ENCODE measurements at places on chromosomes 4 and X.
A peak's percentile ranks its signal among the peaks of the same experiment; 100 is the strongest.

GRCh38 chr4:173246719-173247118 is 78.1 kb downstream of the GALNT7 start:
- no peak for DNase-seq

GRCh38 chr4:22743290-22743689 is 50.6 kb downstream of the GBA3 start:
- DNase-seq = no peak

GRCh38 chrX:110614596-110614995 is 181.0 kb downstream of the CHRDL1 start:
- no peak for DNase-seq

DNA sequence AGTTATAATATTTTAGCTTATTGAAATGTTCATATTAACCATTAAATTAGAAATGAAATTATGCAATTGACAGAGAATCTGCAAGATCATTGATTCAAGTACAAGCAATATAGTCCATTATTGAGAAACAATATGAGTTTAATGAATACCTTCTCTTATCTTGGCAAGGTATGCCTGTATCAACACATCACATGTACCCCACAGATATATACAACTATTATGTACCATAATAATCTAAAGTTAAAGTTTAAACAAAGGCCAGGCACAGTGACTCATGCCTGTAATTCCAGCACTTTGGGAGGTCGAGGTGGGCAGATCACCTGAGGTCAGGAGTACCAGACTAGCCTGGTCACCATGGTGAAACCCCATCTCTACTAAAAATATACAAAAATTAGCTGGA is 514.7 kb downstream of the PCDH7 start:
- no peak for DNase-seq

GRCh38 chr4:113645771-113646441 is 115.6 kb downstream of the CAMK2D start:
- DNase-seq = peak; percentile 48

DNA sequence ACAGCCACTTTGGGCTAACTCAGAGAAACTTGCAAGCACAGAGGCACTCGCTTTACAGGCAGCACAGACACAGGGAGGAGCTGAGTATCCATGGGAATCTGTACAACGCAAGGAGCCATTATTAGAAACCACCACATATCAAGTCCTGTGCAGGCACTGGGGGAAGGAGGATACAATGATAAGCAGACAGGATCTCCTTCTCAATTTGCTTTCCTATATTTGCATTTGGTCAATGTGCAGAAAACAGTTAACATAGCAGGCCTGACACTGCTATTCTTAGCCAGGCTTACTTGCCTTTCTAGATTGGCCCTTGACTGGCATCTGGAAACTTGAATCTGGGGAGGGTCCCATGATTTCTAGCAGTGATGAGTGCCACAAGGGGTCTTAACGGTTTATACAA is 65.8 kb downstream of the TEC start:
- DNase-seq = no peak

DNA sequence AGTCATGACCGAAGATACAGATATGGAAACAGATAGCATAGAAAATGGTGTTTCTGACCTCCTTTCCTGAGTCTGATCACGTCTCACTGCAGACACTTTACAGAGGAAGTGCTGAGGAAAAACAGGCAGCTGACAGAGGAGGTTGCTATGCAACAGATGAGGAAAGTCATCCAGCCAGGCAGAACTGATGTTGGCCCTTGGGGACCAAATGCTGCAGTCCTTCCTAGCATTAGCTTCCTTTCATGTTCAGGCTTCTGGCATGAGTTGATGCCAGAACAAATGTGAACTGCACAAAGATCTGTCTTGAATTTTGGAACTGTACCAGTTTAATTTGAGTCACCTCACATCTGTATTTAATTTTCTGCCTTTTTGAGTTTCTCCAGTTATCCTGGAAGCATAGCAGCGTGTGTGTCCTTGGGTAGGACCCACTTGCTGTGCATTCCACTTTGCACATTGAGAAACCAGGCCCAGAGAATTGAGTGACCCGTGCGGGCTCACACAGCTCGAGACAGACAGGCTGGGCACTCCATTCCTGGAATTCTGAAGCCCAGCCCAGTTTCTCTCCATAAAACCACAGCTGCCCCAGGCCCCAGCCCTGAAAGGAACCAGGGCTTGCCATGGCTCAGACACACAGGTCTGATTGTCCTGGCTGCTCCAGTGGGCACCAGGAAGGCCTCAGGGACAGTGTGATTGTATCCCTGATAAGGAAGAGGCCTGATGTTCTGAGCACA is 1.4 kb upstream of the MAGED1 start:
- peak; percentile 20 for DNase-seq

DNA sequence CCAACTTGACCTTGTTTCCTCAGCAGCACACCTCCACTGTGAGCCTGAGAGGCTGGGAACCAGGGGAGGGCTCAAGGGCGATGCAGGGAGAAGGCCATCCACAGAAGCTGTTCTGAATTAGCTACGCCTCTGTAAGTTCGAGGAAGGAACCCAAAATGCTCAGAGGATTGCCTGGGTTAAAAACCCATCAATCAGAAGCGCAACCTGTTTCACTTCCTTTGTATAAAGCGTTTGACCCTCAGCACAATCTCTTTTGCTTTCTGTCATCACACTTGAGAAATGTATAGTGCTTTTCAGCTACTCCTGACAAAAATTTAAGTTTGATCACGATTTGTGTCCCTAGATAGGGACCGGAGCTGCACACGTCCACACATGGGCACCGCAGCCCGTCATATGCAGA is 48.0 kb upstream of the MAP3K15 start:
- DNase-seq = no peak

- peak; percentile 80 for DNase-seq
Measured at GRCh38 chr4:76758290-76758882, 139.6 kb downstream of the SOWAHB start.

DNA sequence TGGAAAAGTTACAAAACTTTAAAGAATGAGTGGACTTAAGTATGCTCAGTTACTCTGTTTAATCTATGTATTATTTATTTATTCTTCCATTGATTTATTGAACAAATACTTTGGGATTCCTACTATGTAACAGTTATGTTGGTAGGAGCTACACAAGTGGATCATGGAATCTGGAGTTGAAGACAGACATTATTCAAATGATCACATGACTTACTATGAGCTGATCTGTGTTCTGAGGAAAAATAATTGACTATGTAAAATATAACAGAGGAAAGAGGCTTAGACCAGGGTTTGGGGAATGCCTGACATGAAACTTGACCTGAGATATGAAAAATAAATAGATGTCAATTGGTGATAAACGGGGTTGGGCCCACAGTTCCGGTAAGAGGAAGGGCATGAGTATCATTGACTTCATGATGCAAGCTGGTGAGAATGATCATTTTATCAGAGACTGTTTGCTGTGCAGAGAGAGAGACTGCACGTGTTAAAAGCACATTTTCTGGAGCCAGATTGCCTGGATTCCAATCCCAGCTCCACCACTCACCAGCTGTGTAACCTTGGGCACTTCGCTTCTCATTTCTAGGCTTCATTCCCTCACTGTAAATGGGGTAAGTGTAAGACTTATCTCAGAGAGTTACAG is 179.0 kb downstream of the SPCS3 start:
- peak; percentile 73 for DNase-seq

DNA sequence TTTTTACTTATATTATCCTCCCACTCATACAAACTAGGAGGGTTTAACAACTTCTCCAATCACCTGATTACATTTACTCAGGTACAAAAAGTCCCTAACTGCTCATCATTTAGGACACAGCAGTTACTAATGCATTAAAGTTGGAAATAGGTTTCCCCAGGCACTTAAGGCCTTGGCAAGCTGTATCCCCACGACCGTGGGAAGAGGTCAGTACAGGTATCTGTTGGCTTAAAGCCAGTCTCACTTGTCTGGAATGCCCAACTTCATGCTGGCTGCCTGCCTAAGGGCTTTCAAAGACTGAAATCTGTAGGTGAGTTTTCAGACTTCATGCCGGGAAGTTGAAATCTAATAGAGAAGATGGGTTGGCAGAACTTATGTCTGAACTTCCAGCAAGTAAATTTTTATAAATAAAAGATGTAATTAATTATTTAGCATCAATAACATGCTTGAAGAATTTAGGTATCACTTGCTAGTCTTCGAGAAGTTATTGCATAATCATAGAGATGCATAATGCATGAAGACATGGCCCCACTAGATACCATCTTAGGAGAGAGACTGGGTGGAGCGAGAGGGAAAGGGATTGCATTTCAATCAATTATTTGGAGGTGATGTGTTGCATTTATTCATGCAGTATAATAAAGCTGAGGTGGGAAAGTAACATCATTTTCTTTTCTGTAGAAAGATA is 54.2 kb downstream of the SCD5 start:
- DNase-seq = no peak

GRCh38 chrX:41823402-41823801 is 99.4 kb downstream of the GPR82 start:
- DNase-seq = no peak

DNA sequence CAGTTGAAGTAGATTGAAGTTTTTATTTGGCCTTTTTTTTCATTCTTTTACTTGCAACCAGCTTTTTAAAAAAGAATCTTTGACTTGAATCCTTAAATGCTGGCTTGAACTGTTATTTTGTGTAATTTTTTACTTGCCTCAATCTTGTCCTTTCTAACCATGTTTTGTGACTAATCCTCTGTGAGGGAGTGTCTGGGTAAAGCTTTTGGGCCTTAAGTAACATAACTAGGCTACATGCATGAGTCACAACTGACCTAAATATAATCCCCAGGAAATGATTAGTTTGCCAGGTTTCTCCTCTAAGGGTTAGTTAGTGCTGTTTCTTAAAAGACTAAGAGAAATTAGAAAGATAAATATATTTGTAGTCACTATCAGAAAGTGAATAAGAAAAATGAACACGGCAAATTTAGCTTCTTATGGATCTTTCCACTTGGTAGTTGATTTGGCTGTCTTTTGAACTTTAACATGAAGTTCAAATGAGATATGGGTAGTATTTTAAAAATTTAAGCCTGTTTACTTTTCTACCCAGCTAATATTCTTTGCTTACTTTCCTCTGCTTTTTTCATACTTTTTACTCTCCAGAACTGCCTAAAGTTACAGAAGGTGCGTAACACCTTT is 13.0 kb downstream of the EXOC1 start:
- DNase-seq = peak; percentile 82

GRCh38 chr4:18021470-18021719 is 160 bp downstream of the LCORL start:
- DNase-seq = peak; percentile 13

- DNase-seq = no peak
Measured at GRCh38 chr4:860561-860960, 34.6 kb upstream of the CPLX1 start.

GRCh38 chr4:139873111-139873860 is 207.7 kb downstream of the MGST2 start:
- DNase-seq = no peak

- DNase-seq = no peak
Measured at GRCh38 chr4:184097241-184097605, 120.5 kb downstream of the ENPP6 start.

GRCh38 chrX:136711147-136711546 is 63.2 kb downstream of the CD40LG start:
- DNase-seq = peak; percentile 20

Measured in brain microvascular endothelial cell (primary cell).